HEK293T (cell line): ENCODE measurements at places on chromosomes 11 and 22.

DNA sequence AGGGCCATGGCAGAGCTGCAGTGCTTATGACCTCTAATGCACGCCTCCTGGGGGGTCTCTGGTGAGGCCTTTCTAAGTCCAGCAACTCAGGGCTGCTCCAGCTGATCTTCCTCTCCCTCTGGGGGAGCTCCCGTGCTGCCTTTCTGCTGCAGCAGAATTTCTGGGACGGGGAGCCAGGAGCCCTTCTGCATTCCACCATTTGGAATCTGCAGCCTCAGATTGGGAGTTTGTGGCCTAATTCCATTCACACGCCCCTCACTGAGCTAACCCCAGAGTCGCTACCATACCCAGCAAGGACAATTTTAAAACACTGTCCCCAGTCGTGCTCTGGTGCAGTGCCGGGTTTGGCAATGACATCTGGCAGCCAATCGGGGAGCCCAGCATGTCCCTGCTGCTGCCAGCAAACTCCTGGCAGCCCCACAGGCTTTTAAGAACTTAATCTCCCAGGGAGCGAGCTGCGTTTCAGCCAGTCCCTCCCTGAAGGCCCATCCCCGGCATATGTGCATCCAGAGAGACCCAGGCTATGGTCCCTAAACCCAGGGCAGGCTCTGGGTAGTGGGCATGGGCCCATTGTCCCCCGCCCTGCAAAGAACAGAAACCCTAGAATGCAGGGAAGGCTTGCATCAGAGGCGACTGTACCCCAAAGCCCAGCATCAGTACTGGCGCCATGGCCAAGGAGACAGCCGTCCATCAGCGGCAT is 4.7 kb downstream of the SHANK2 start:
- no peak for DNase-seq

DNA sequence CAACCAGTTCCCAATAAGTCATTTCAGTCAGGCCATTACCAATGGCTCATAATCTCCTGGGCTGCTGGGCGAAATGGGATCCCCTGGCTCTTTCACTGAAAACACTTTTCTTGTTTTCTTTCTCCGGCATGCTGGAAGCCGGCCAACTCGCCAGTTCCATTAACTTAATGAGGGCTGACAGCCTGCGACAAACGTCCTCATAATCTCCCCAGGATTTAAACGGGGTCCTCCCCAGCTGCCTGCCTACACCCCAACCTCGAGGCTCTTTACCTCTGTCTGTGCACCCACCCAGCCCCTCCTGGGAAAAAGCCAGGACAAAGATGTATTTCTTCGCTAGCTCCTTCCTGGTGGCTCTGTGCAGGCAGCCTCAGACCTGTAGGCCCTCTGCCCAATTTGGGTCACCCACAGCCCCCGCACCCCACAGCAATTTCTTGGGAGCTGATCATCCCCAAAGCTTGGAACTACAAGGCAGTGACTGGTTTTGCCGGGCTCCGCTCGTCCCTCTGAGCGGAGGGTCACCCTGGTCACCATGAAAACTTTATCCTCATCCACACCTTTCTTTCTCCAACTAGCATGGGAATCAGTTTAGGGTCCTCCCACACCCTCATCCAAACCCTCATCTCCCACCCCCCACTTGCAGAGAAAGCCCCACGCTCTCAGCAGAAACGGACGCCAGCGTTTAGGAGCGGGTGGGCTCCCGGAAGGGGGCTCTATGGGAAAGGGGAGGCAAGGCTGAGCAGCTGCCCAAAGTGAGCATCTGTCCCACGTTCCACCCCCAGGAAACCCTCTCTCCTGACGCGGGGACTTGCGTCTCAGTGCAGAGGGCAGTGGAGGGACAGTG is 51.1 kb upstream of the KCNQ1OT1 start:
- peak; percentile 53 for DNase-seq

DNA sequence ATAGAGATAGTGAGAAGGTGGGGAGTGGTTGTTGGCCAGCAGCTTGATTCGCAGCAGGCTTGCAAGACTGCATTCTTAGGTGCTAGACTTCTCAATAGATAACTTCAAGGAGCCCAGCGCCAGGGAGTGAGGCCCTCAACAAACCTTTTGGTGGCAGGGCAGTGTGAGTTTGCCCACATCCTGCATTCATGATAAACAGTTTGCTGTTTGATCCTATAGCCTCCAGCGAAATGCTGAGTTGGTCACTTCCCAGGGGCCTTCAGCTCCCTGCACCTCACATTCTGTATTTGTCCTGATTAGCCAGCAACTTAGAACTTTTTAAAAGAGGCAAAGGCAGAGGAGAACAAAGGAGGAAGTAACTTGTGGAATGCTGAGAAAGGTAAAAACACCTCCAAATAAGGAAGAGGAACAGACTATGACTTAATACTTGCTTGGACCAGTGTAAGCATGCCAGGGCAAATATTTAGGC is 25.1 kb downstream of the OR10A6 start:
- DNase-seq = no peak

- no peak for DNase-seq
Observed at GRCh38 chr11:16154715-16155396, 201.5 kb downstream of the SOX6 start.

- DNase-seq = no peak
Observed at GRCh38 chr22:39477542-39477941, 20.7 kb downstream of the MGAT3 start.

DNA sequence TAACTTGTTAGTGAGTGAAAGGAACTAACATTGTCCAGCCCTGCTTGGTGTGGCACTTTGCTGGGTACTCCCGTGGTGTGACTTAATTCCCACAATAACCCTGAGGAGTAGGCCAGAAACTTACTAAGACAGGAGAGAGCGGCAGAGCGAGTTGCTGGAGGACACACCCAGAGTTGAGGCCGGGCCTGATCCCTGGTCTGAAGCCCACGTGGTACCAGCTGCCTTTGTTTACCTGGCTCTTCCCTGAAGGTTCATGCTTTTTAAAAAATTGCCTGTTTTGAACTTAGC is 594 bp downstream of the MPST start:
- peak; percentile 56 for DNase-seq
